Activated CD8-positive, alpha-beta memory T cell treated with anti-CD3 and anti-CD28 coated beads, Interleukin-2, amount 10 ng/mL, durations not matched to agents 7 days and 5 days (primary cell): ENCODE measurements at places on chromosomes 7 and 10.

DNA sequence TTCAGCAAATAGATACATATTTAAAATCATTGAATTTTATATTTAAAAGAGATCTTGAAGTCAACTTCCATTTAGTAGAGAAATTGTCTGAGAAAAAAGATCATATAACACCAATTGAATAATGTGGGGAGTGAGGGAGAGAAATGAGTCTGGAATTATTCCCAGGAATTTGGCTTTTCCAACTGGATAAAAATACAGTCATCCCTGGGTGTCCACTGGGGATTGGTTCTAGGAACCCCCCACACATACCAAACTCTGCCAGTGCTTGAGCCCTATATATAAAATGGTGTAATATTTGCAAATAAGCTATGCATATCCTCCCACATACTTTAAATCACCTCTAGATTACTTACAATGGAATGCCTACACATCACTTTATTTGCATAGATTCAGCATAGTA lies 162.8 kb upstream of the SEMA3C start:
- no peak for DNase-seq
- H3K27me3 ChIP-seq, result no peaks in the 10 kb centered on the region
- no peaks in the 10 kb centered on the region for H3K4me1 ChIP-seq
- no peaks in the 10 kb centered on the region for H3K36me3 ChIP-seq
- no peak overlapping the region for H3K4me3 ChIP-seq

DNA sequence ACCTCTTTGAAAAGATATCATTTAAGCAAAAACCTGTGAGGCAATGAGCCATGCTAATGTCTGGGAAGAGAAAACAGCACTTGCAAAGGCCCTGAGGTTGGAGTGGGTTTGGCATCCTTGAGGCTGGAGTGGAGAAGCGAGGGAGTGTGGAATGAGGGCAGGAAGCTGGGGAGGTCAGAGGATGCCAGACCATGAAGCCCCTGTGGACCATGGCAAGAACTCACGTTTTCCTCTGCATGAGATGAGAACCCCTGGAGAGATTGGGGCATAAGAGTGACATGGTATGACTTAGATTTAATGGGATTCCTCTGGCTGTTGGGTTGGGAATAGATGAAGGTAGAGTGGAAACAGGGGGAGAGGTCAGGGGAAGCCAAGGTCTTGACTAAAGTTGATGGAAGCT lies 49.4 kb downstream of the GPR26 start:
- H3K4me3 ChIP-seq, result no peak overlapping the region
- H3K27ac ChIP-seq, result no peak overlapping the region
- H3K27me3 ChIP-seq, result no peaks in the 10 kb centered on the region
- no peaks in the 10 kb centered on the region for H3K4me1 ChIP-seq
- H3K36me3 ChIP-seq, result no peaks in the 10 kb centered on the region
- DNase-seq, result no peak

GRCh38 chr7:107659666-107660065 lies 962 bp upstream of the SLC26A4 start:
- peaks cover 2% of the 10 kb centered on the region for H3K27me3 ChIP-seq
- H3K36me3 ChIP-seq, result peaks cover 21% of the 10 kb centered on the region
- H3K4me3 ChIP-seq, result peak overlapping the region; percentile 97
- peak; percentile 74 for DNase-seq
- peak overlapping the region; percentile 90 for H3K27ac ChIP-seq

GRCh38 chr10:98509745-98510144 lies 63.0 kb upstream of the HPS1 start:
- no peak for DNase-seq
- no peaks in the 10 kb centered on the region for H3K36me3 ChIP-seq
- H3K27ac ChIP-seq, result no peak overlapping the region
- H3K4me1 ChIP-seq, result no peaks in the 10 kb centered on the region
